ENCODE measurements at places on chromosomes 6 and 20. TPM values are rescaled to one million over a fixed set of nuclear protein-coding genes. Genes with fewer than 3 reads are reported as not detected.

PLCB4 gene
- 7.5 TPM for total RNA-seq

ERVFRD-1 gene
- not detected for total RNA-seq

MOXD1 gene
- 4.1 TPM for total RNA-seq

CDS2 gene
- total RNA-seq = 9.6 TPM

CLIC5 gene
- total RNA-seq = not detected

SMPDL3A gene
- total RNA-seq = 2.1 TPM

PAX1 gene
- total RNA-seq = not detected

ESR1 gene
- not detected for total RNA-seq

IL17F gene
- not detected for total RNA-seq

STX11 gene
- 0.08 TPM for total RNA-seq

PTCHD4 gene
- total RNA-seq = 1.8 TPM

MOCS3 gene
- 12.8 TPM for total RNA-seq

PRDM13 gene
- total RNA-seq = 1.4 TPM

SH3BGRL2 gene
- total RNA-seq = 2.2 TPM

Measured in A375 (cell line).